GM12865 (cell line): ENCODE measurements at places on chromosomes 5 and 9.

DNA sequence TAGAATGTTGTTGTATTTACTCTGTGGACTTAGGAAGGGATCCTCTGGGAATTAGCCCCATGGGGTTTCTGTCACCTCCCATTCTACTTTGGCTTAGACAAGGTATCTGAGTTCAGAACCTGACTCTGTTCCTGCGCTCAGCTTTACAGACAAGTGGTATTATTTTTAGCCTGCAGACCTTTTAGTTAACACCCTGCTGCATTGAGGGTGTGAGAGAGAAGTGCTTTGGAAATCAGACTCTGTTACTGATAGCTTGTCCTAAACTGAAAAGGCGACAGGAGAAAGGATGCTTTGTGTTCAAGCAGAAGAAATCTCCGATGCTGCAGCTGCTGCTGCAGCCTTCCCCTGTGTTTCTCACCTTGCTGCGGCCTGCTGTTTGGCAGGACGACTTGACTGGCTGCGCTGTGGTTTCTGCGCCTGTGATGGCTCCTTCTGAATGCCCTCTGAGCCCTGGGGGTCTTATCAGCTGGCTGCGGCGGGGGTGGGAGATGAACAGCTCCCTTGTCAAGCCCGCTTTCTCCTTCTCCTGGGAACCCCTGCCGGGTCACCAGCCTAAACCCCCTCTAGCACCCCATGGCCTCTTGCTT is 61.9 kb downstream of the PGM5 start:
- no peak for DNase-seq

DNA sequence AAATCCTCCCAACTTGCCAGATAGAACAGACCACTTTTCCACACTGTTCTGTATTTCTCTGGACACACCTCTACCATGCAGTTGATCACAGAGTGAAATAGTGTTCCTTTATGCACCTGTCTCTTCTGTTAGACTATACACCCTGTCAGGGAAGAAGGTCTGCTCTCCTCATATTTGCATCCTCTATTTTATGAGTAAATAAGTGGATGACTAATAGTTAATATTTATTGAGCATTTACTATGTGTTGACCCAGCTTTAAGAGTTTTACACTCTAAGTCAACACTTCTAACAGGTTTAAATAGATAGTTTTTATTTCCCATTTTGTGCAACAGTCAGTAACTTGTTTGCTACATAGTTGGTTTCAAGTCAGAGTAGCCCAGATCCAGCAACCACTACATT is 452.8 kb upstream of the MPDZ start:
- DNase-seq = no peak

- DNase-seq = no peak
Observed at GRCh38 chr9:133635098-133635497, 1.1 kb upstream of the DBH start.

- DNase-seq = no peak
Observed at GRCh38 chr5:44714871-44715561, 93.7 kb upstream of the MRPS30 start.

- DNase-seq = peak; percentile 3
Observed at GRCh38 chr5:93675460-93676450, 65.6 kb downstream of the POU5F2 start.

- no peak for DNase-seq
Observed at GRCh38 chr9:69660304-69660703, 11.9 kb downstream of the APBA1 start.

DNA sequence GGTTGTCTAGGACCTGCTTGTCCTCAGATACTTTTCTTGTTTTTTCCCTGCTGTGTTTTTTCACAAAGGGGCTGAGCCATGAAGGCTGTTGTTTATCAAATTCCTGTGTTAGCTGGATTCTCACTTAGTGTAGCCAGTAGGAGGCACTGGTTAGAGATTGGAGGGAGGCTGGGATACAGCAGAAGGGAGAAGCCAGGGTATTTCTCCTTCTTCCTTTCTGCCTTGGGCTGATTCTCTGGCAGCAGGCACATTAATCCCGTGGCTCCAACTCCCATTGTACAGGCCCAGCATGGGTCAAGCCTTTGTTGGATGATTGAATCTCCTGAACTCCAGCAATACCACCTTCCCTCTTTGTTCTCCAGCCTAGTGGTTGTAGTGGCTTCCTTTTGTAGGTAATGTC is 46.4 kb upstream of the FAM170A start:
- no peak for DNase-seq

DNA sequence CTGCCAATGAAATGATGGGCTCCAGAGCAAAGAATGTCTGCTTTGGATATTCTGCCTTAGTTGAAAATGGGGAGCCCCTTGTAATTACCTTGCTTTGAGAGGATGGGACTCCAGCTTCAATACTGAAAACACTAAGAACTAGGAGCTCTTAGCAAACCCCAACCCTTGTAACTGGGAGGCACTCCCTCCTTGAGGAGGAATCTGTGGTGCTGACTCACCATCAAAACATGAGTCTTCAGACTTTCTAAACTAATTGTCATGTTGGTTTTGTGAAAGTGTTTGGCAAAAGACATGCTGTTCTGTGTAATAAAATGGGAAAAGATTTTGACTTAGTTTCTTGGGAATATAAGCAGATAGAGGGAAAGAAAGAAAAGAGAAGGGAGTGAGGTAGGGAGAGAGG is 91.9 kb upstream of the PTPRD start:
- no peak for DNase-seq

DNA sequence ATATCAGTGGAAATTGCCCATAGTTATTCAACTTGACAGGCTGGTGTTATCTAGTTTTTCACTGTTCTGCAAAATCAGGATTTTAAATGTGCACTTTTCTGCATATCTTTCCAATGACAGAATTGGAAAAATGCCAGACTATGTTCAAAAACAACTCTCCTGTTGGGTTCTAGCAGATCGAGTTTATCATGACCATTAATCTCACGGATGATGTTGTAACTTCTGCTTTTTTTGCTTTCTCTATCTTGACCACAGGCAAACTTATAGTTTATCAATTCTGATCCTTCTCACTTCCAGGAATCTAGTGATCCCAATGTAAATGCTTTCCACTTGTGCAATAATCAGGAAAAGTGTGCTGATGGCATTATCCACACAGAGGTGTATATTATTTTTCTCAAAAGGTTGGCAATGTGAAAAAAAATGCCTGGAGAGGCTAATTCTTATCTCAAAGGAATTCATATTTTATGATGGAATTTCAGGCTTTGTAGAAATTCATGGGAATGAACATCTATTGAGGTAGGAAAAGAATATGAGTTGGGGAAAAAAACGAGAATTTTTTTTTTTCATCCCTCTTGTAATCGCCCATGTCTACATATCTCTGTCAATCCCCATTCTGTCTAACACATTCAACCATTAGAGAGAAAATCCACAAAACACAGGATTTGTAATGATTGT is 73.6 kb upstream of the DAB2 start:
- no peak for DNase-seq

GRCh38 chr9:97462159-97462558 is 39.3 kb upstream of the TMOD1 start:
- DNase-seq = no peak

DNA sequence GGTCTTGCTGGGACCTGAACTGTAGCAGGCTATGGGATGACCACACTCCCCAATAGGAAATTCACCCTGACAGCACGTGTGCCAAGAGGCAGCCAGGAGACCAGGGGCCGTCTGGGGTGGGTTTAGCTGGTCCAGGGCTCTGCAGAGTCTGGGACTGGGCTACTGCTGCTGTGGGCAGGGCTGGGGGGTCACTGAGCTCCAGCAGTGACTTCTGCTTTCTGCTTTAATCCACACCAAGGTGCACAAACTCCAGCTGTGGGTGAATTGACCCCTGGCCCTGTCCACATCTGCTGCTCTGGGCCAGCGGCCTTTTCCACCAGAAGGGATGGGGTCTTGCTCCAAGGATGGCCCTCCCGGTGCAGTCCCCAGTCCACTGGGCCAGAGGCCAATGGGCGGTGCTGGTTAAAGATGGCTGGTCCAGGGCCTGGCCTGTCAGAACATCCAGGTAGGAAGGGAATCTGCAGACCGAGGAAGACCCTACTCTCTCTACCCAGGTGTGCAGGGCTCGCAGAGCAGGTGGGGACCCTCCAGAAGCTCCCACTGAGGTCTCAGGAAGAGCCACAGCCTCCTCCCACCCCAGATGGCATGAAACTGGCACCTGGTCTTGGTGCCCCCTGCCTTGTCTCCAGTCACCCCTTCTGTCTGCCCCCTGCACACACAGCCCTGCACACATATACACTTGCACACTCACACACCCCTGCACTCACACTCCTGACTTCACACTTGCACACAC is 28.0 kb downstream of the GLT6D1 start:
- no peak for DNase-seq

DNA sequence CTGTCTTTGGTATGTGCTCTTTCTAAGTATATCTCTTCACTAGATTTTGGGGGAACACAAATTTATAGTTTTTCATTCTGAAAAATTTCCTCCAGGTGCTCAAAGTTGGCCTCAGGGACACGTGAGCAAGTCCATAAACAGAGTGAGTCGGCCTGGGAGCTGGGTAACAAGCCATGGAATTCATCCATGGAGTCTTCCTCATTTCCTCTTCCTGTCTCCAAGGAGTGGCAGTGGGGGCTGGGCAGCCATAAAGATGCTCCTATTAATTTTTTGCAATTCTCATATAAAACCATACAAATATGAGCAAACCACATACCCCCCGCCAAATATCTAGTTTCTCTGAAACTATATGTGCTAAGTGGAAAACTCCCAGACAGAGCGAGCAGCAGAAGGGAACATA is 136.6 kb upstream of the OTULINL start:
- no peak for DNase-seq

GRCh38 chr5:58259685-58260152 is 200.2 kb downstream of the PLK2 start:
- no peak for DNase-seq

GRCh38 chr5:13957032-13957645 is 12.7 kb upstream of the DNAH5 start:
- DNase-seq = peak; percentile 42

- peak; percentile 36 for DNase-seq
Observed at GRCh38 chr5:104800440-104801048, 1238.0 kb upstream of the NUDT12 start.

DNA sequence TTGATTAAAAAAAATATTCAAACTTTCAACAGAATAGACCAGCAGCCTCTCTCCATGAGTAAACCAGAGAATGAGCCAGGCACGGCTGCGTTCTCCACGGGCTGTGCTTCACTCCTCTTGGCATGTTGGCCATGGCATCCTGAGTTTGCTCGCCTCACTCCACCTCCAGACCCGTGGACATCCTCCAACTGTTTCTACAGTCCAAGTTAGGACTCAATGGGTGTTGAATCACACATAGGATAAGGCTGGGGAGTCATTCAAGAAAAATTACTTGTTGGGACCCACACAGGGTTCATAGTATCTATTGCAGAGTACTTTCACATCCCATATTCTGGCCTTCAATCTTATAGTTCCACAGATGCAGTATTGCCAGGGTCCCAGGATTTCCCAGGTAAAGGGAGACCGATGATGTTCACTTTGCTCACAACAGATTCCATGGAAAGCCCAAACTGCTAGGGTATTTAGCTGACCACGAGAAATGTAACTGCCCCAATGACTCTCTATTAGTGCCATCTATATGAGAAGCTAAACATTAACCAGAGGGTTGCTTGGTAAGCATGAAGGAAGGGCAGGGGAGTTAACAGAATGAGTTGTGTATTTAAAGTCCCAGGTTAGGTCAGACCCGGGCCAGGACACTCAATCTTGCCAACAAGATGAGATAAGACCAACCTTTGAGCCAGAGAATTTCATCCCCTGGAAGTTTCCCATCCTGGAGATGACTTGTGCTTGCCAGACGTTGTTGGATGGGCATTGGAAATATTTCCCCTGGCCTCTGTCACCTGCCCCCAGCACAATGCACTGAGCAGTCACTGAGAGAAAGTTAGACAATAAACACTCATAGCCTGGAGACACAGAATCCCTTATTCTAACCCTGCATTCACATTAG is 19.7 kb upstream of the GDA start:
- no peak for DNase-seq

GRCh38 chr9:136722969-136723356 is 10.6 kb downstream of the DIPK1B start:
- no peak for DNase-seq

DNA sequence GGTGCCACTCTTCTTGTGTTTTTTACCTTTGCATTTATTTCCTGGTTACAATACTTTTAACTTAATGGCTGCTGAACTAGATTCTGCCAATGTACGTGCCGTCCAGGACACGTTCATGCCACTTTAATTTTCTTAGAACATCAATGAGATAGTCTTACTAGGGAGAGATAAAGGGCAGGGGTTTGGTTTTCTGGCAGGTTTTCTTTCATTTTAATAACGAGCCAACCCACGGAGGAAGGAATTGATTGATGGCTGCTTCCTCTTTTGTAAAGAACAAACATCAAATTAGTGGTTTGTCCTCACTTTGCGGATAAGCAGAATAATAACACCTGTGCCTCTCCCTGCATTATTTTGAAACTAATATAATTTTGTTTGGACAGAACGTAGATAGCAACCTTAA is 135.7 kb downstream of the DOCK8 start:
- DNase-seq = no peak

DNA sequence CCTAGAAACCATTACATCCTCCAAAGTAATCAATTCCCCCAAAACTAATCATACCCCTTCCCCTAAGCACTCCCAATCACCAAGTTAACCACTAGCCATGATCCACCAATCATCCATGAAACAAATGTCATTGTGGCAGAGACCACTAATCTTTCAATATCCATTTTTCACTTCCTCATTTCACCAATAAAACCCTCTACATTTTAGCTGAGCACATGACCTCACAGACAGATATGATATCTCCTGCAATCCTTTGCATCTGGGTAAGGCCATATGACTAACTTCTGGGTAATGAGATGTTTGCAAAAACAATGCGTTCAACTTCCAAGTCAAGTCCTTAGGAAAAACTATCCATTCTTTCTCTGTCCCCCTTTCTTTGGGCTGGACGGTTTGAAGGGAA is 20.7 kb downstream of the OR2S2 start:
- no peak for DNase-seq

DNA sequence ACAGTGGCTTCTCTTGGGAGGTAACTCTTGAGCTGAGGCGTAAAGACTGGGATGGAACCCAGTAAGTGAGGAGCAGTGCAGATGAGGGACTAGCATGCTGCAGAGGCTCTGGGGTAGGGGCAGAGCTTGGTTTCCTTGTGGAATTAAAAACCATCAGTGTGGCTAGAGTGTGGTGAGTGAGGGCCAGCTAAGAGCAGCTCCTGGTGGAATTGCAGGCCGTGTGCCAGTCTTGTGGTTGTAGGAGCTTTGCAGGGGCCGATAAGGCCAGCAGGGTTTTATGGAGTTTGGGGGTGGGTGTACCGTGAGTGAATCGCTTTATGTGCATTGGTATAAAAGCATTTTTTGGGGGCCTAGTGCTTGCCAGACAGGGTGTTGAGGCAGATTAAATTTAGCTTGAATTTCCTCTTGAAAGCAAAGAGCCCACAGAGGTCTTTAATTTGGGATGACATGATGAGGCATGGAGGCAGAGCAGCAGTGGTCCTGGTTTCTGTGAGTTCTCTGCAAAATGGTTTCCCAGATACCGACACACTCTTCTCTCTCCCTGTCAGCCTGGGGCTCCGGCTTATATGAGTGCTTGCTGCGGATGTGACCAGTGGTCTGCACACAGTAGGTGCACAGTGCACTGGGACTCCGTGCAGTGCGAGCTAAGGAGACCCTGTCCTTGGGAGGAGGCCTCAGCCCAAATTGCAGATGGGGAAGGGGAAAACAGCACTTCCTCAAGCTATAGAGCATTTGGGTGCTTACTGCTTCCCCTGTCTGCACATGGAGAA is 176.4 kb upstream of the PITX1 start:
- DNase-seq = no peak
